ENCODE measurements at places on chromosomes 2 and 18. TPM values are rescaled to one million over a fixed set of nuclear protein-coding genes. Genes with fewer than 3 reads are reported as not detected.

DNA sequence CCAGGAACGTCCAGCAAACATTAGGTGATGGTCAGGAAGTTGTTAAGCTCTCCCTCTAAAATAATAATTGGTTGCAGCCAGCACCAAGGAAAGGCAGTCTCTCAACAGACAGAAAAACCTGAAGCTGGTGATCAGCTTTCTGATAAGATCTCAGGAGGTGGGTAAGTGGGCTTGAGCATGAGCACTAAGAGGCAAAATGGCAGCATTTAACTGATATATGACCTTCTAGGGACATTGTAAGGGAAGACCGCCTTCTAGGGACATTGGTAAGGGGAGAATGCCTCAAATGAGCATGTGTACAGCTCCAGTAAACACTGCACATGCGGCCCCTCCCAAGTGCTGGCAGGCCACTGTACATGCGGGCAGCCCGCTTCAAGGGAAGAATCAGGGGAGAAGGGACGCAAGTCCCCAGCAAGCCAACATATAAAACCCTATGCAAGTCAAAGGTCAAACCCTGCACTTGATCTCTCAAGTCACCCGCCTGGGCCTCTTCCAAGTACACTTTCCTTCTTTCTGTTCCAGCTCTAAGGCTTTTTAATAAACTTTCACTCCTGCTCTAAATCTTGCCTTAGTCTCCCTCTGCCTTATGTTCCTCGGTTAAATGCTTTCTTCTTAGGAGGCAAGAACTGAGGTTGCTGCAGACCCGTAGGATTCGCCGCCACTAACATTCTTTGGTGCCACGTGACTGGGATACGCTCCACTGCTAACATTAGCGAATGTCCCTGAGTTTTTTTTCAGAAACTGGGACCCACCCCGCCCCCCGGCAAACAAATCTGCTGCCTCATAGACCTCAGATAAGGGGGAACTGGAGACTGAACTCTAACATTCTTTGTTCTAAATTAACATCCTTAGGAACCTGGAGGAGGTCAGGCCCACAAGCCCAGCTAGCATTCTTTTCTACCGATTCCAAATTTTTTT, 463.8 kb downstream of the LPIN1 start:
- DNase-seq: no peak

- peak; percentile 85 for DNase-seq
These were observed 114.1 kb downstream of the COL6A3 start for GRCh38 chr2:237299906-237300305.

GRCh38 chr18:50475538-50476193, 84.2 kb upstream of the MAPK4 start:
- DNase-seq: no peak

GRCh38 chr2:112916145-112916571, 5.2 kb downstream of the IL37 start:
- no peak for DNase-seq

Gene FAM110C
- not detected for total RNA-seq

Gene SP5
- 0.39 TPM for total RNA-seq

DNA sequence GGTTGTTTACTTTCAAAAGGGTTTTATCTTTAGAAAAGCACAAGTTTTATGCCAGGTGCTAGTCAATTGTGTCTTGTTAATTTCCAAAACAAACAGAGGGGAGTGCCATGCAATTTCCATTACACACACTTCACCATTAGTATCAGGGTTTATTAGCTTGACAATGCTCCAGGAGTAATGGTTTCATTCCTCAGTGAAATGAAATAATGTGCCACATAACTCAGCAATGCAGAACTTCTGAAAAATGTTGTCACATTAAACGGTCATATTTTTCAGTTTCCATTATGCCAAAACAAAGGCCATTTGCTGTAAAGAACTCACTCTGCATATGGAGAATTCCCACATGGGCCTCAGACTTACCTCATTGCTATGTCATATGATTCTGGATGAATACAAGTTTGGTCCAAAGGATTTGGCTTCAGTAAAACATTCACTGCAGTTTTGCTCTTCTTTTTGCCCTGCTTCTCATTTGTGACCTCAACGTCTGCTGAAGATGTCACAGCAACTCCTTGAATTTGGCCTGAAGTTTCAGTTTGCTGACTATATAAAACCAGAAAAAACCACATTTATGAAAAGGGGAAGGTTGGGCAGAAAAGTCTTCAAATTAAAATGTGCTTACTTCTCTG, 198.2 kb downstream of the SRBD1 start:
- no peak for DNase-seq

DNA sequence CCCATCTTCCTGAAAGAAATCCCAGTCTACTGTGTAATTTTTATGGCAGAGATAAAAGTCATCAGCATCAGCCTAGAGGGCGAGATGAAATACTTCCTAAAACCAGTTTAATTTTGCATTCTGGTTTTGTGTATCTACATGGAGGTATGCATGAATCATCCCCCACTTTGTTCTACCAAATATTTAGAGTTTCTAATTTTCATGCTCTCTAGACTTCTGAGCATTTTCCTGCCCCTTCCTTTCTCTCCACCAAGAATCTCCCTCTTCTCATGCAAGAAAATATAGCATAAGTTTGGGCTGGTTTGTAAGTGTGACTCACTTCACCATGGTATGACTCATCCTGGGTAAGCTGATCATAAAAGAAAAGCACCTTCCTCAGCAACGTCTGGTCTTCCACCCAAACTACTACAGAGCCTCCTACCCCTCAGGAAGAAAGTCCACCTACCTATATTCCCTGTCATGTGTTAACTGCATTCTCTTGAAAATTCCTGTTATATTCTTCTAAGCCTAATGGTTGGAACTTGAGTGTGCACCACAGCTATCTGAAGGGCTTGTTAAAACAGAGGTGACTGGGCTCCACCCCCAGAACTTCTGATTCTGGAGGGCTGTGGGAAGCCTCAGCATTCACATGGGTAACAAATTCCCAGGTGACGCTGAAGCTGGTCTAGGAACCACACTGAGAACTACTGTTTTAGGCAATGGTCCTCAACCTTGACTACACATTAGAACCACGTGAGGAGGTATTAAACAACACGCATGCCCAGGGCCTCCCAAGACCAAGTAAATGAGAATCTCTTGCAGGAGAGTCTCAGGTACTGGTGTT, 37.4 kb upstream of the RAPGEF4 start:
- DNase-seq: peak; percentile 30

DNA sequence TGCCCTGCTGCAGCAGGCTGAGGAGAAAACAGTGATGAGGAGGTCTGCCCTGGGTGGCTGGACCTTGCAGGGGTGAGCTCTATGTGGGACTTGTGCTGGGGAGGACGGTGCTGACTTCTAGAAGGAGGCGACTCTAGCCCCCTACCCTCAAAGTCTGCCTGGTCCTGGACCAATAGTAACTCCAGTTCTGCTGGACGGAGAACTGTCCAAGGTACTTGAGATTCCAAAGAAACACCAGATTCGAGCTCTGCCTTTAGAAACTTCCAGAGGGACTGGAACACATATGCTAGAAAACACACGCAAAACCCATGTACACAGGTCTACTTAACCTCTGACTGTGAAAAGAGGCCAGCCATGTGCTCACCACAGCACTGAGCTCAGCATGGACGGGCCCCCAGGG, 260.6 kb downstream of the TWIST2 start:
- DNase-seq: no peak

GRCh38 chr2:27255660-27256059, 7.2 kb downstream of the SLC30A3 start:
- no peak for DNase-seq

Gene KIAA2012
- not detected for total RNA-seq
